Common myeloid progenitor, CD34-positive (primary cell): ENCODE measurements at places on chromosomes 16 and 17.

DNA sequence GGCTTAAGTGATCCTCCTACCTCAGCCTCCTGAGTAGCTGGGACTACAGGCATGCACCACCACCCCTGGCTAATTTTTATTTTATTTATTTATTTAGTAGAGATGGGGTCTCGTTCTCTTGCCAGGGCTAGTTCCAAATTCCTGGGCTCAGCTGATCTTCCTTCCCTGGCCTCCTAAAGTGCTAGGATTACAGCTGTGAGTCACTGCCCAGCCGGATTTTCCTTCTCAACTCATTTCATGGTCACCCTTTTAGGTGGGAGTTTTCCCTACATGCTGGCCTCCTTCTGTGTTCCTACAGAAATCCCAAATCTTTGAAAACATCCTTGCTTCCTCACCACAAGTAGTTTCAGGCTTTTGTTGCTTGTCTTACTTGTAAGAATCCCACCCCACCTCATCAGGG is 102.1 kb upstream of the SIAH1 start:
- DNase-seq: no peak

GRCh38 chr17:77242118-77242851 is 101.5 kb downstream of the SEC14L1 start:
- no peak for DNase-seq

DNA sequence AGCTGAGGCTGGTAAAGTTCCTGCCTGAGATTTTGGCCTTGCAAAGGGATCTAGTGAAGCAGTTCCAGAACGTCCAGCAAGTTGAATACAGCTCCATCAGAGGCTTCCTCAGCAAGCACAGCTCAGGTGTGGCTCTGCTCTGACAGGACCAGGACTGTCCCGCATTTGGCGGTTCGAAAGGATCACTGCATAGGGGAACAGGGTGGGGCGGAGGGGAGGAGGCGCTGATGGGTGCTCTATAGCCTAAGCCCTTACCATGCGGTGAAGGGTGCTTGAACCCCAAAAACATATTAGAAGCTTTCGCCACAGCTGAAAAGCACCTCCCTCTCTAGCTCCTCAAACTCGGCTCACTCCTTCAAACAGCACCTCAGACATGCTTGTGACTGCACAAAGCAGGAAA is 29.9 kb upstream of the ENDOV start:
- DNase-seq: no peak

DNA sequence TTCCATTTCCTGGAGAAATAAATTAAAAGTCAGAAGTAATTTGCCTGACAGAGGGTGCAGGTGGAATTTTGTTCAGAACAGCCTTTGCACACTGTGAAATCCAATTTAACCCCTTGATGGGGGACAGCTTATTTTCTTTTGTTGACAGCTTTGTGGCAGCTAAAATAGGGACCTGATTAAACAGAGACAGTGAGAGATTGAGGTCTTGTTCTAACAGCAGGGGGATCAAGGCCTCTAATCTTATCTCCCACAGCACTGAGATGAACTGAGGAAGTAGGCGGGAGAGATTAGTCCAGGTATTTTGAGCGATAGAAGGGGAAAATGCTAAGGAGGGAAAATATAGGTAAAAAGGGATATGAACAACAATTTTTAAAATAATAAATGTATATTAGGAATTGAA is 1491.4 kb upstream of the GOT2 start:
- DNase-seq: no peak

DNA sequence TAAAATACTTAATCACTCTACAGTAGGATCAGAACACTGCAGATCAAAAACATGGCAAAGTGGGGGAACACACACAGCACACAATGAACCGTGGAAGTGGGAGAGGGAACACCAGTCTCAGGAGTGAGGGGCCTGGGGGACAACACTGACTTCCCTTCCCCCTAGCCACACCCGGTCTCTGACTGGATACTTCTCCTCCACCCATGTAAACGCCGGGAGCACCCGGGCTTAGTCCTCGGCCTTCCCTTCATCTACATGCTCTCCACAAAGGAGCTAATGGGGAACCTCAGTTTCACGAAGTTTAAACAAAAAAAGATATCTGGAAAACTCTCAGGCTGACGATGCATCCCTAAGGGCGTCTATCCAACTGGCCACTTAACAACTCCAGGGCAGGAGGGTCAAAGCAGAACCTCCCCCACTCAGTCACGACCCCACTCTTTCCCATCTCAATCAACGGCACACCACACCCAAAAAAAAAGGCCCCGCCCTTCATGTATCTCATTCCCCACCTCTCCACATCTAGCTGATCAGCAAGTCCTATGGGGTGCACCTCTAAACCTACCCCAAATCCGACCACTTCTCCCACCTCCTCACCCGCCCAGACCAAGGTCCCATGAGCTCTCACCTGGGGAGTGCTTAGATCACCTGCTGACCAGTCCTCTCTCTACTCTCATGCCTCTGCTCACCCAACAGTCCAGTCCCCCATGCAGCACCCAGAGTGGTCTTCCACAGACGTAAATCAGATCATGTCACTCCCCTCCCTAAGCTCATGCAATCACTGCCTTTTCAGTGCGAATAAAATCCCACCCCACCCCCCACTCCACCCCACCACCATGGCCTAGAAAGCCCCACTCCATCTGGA is 7.4 kb downstream of the ZDHHC7 start:
- no peak for DNase-seq

GRCh38 chr16:11072420-11073153 is 128.2 kb downstream of the CLEC16A start:
- DNase-seq: peak; percentile 48

DNA sequence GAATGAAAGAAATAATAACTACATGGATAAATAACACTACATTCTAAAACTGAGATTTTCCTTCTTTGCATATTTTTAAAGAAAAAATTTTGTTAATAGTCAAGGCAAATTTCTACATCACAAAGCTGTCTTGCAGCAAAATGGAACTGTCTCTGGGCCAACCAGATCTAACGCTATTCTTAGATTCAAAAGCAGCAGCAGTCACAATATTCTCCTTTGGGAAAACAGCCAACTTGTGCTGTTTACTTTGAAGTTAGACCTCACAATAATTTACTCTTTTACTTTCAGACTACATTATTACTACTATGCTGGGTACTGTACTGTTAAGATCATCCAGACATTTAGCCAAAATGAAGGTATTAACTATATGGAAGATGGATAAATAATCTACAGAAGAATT is 189.1 kb downstream of the CEP112 start:
- no peak for DNase-seq

DNA sequence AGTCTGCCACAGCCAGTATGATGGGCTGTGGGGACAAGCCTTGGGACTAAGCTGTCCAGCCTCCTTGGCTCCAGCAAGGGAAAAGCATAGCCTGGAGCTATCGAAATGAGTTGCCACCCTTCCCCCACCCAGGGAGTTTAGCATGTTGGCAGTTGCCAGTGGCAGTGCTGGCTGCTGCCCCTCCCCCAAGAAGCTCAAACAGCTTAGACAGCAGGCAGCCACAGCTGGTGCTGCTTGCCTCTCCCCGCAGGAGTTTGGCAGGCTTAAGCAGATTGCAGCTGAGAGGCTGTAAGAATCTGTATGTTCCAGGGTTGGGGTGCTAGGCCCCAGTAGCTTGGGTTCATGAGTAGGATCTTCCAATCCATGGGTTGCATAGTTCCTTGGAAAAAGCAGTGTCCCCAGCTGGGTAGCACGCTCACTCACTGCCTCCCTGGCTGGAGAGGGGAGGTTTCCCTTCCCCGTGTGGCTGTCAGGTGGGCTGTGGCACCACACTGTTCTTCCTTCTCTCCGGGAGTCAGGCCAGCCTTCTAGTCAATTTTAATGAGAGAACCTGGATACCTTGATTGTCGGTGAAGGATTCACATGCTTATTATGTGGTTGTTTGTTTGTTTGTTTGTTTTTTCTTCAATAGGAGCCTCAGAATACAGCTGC is 506.1 kb downstream of the CDH11 start:
- no peak for DNase-seq

GRCh38 chr16:81880816-81881215 is 101.7 kb downstream of the PLCG2 start:
- no peak for DNase-seq

GRCh38 chr17:63631062-63631461 is 8.8 kb downstream of the MAP3K3 start:
- DNase-seq: no peak

DNA sequence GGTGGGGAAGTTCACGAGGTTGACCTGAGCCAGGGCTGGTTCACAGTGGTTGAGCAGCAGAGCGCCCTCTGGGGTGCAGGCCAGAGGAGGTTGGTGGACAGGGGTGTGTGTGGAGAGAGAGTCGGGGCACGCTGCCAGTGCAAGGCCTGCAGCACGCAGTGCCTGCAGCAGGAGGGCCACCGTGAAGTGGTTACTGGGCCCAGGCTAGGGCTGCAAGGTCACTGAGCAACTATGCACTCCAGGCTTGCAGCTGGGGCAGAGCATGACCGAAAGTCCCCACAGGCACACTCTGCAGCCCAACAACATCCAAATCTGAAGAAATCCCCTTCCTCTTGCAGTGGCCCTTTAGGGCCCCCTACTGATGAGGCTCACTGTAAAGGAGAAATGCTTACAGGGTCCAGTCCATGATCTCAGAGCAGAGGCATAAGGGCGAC is 89.1 kb upstream of the NOL11 start:
- DNase-seq: peak; percentile 8

GRCh38 chr17:19719355-19720209 is 3.2 kb upstream of the SLC47A2 start:
- no peak for DNase-seq

DNA sequence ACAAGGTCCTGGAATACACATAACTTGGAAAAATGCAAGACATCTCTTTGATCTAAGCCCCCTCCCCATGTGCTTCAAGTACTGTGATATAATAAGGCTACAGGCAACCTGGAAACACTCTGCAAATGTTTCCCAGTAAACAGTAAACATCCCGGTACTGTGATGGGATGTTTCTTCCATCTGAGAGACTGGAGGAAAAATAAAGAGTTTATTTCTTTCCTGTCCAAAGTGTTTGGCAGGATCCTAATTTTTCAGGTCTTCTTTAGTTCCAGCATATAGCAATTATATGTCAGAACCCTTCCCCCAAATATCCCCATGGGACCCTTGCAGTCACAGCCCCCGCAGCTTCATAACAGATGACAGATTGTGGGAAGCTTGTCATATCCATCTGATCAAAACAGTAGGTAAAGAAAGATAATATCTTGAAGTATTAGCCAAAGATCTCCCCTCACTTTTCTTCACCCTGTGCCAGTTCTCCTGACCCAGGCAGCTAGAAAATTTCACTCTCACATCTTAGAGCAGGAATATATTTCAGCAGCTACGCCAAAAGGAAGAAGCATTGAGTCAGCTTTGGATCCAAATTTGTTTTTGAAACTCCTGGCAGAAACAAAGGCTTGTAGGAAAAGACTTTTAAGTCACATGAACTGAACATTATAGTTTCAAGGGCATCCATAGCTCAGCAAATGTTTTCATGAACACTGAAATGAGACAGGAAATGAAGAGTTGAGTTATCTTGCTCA is 141.3 kb downstream of the HS3ST3A1 start:
- DNase-seq: no peak

- DNase-seq: no peak
Observed at GRCh38 chr17:76434870-76435269, 18.1 kb downstream of the UBE2O start.
